ENCODE measurements at places on chromosomes 13 and 19.

DNA sequence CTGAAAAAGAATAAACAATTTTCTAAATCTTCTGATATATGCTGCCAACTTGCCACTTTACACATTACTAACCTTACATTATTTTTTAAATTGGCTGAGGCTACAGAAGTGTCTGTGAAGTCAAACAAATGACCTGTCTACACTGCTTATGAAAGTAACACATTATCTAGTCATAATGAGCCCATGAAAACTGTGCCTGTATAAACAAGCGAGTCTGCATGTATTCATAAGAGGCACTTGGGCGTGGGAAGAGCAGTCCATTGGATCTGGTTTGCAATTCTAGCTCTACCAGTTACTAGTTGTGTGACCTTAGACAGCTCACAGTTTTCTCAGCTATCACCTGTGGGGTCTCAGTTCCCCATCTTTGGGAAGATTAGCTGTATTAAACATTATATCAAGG, 3.1 kb downstream of the VPS36 start:
- no peak for DNase-seq

DNA sequence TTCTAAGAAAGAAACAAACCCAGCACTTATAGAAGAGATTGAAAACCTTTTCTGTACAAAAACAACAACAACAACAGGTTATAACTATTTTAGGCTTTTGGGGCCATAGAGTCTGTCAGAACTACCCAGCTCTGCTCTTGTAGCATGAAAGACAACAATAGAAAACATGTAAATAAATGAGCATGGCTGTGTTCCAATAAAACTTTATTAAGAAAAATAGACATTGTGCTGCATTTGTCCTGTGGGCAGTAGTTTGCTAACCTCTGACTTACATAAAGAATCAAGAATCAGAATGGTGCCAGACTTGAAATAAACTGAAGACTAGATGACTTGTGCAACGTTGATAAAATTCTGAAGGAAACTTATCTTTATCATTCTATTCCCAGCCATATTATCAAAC, 617.5 kb downstream of the DIAPH3 start:
- no peak for DNase-seq

DNA sequence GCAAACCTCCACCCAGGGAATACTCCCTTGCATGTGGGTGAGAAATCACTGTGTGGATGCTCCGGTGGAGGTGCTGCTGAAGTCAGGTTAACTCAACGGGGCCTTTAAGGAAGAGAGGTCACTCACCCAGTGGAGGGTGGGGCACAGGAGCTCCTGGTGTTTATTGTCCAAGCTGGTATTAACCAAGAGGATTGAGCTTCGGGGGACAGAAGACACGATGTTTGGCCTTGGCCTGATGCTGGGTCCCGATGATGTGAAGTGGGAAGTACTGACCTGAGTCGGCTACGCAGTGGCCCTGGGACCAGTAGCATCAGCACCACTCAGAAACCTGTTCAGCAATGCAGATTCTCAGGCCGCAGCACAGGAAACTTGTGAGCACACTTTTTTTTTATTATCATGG, 85.7 kb upstream of the WASF3 start:
- DNase-seq, result no peak

DNA sequence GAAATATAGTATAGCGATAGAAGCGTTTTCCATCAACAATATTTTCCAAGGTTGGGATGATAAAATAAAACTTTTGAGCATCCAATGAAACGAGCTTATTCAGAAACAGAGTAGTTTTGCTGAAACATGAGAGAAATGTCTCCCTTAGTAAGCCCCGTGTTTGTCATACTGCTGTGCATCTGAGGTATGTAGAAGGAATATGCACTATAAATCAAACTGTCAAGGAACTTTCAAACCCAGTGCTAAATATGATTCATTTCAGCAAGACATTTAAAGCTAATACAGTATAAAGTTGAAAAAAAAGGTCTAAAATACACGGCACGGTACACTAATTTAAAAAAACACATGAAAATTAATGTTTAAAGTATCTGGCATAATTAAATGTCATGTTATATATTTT, 546.2 kb downstream of the SLITRK5 start:
- no peak for DNase-seq

DNA sequence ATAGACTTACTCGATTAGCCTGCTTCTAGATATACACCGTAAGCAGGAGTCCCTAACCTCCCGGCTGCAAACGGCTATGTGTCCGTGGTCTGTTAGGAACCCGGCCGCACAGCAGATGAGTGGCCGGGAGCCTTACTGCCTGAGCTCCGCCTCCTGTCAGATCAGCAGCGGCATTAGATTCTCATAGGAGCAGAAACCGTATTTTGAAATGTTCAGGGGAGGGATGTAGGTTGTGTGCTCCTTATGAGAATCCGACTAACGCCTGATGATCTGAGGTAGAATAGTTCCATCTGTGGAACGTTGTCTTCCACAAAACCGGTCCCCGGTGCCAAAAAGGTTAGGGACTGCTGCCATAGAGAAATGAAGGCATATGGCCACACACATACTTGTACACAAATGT, 1491.9 kb downstream of the SLITRK5 start:
- DNase-seq, result no peak

DNA sequence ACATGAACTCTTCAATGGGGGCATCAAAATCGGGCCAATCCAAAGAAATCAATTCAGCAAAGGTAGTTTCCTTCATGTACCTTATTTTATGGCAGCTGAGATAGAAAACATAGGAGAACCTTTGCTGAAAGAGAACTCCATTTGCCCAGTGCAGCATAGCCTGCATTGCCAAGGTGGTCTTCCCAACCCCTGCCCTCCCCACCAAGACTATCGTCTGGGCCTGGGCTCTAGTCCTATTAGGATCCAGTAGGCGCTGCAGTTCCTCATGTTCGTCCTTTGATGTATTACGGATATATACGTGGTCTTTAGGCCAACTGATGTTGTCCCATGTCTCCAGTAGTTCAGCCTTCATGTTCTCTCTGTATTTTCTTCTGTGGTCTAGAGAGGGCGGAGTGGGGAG, 19.2 kb downstream of the NLRP13 start:
- no peak for DNase-seq
